SHP77 treated with DMSO at 0.1 percent for 48 hours (cell line): ENCODE measurements at places on chromosomes 7 and 10.

DNA sequence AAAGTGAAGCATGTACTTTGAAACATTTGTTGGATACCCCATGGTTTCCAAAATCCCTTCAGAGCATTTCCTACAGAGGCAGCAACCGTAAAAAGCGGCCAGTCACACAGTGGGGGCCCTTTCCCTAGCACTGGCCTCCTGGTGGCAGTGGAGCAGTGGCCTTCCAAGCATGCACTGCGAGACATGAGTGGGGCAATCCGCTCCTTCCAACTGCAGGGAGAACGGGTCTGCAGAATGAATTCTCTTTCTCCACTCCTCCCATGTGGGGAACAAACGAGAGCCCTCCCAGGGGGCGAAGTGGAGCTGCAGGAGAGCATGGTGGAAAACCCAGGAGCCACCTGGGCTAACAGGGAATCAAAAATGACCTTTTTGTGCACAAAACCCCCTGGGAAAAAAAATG is 542.9 kb upstream of the GALNT17 start:
- DNase-seq, result no peak

- no peak for DNase-seq
These were observed 188.5 kb upstream of the AGR3 start for GRCh38 chr7:17070231-17070708.

DNA sequence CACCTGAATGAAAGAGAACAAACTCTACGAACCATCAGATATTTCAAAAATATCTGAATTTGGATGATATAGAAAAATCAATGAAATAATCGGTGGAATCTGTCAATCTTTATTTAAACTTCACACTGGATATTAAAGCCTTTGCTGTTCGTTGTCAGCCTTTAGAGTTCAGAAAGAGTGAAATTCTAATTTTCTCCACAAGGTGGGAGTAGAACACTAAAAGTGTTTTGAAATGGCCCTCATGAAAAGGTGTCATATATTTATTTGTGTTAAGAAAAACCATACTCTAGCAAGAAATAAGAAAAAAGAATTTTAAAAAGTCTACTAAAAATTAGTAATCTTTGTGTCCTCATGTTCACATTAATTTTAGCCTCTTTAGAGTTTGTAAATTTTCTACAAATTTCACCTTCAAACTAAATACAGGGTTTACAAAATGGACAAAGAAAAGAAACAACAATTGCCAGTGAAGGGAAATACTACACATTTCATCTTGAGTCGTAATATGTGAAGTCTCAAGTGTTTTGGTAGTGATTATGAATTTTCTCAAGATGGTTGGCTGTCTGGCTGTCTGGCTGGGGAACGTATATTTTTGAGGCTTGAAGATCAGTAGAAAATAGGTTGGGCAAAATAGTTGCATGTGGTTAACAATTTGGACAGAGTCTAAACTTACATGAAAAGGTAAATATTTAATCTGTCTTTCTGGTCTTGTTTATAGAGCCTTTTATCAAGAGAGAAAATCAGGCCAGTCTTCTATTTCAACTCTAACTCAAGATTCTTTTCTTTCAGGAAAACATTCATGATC is 43.7 kb downstream of the DNAJB9 start:
- no peak for DNase-seq

DNA sequence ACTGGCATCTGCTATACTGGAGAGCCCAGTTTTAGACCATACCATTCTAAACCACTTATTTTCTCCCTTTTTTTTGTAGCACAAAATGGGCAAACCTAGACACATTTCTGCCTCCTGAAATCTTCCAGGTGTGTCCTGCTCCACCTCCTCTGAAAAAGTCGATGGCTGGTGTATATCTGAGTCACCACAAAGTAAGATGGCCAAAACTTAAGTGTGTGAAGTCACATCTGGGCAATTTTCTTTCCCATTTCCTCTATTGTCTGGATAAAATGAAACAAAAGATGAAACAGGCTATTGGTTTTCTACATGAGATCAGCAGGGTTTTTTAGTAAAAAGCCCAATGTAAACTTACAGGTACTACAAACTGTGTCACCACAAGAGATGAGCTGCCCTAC is 65.5 kb downstream of the OSBPL3 start:
- no peak for DNase-seq

DNA sequence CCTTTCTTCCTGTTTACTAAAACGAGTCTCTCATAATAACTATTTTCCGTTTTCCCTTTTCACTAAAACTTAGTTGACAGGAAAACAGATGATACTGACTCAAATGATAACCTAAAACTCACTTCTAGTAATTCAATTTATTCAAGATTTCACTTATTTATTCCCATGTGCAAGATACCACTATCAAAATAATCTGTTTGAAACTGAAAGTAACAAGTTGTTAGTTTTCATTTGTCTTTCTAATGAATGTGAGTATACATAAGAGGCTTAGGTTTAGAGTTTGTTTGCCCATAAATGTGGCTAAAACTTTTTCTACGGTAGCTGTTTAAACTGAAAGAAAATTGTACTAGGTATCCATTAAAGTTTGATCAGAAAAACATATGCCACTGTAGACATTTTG is 314.9 kb upstream of the STEAP1 start:
- no peak for DNase-seq

DNA sequence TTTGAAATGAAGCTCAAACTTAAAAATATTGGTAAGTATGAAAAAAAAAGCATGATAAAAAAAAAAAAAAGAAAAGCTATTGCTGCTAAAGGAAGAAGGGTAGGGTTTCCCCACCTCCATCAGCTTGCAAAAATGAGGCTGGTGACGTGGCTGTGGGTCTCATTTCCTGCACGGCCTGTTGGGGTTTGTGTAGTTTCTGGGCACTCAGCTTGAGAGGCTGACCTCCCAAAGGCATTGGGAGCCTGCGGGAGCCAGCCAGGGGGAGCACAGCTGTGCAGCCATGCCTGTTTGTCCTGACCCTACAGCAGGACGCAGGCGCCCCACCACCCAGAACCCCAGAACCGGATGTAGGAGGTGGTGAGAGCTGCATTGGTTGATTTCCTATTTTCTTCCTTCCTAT is 48.8 kb upstream of the CARD11 start:
- no peak for DNase-seq

DNA sequence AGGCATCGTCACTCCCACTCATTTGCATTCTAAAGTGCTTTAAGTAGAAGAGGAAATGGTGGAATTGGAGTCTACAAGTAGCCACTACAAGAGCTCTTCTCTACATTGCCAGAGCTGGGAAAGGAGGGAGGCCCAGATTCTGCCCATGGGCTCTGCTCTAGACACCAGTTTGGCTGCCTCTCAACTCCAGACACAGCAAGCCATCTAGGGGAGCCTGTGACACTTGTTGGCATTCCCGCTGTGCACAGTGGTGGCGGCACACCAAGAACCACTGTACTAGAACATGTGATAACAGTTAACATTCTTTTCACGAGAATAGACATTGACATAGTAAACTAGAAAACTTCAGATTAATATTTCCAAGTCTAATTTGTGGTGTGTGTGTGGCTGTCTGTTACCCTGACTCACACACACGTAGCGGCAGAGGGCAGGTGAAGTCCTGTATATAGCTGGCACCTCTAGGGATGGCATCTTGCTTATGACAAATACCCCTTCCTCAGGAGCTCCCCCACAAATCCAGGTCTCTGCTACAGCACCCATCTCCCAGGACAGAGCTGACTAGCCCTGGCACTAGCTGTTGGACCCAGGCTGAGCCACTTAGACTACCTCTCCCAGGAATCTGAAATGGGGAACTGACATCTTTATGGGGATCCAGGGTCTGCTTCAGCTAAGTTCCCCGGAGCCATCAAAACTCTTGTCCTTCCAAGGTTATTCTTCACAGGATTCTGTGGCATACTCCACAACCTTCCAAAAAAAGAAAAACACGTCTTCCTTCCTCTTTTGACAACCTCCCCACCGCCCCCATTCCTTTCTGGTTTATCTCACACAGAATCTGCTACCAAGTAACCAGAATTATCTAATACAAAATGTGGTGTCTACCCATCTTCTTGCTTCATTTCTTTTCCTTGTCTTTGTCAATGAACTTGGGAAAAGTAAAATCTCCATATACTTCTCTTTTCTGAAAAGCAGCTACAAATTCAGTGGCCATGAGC is 54.7 kb upstream of the MRLN start:
- DNase-seq, result no peak

GRCh38 chr10:36808625-36809362 is 316.6 kb upstream of the ANKRD30A start:
- no peak for DNase-seq

GRCh38 chr10:77576444-77577032 is 61.1 kb downstream of the KCNMA1 start:
- DNase-seq, result no peak

DNA sequence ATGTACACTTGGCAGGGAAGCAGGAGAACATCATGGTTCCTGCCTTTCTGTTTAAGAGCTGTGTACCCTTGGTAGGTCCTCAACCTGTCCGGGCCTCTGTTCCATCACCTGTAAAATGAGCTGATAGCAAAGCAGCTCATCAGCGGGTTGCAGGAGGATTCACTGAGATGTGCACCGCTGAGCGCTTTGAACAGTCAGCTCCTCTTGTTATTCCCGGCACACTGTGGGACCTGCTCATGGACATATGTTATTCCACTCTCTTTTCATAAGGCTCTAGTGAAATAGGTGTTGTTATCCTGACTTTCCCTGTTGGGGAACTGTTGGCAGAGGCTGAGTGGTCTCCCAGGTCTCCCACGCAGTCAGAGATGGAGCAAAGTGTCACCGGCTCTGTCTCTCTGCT is 497.5 kb upstream of the ZMIZ1 start:
- no peak for DNase-seq

GRCh38 chr7:101699399-101699798 is 70.3 kb upstream of the MYL10 start:
- DNase-seq, result no peak

DNA sequence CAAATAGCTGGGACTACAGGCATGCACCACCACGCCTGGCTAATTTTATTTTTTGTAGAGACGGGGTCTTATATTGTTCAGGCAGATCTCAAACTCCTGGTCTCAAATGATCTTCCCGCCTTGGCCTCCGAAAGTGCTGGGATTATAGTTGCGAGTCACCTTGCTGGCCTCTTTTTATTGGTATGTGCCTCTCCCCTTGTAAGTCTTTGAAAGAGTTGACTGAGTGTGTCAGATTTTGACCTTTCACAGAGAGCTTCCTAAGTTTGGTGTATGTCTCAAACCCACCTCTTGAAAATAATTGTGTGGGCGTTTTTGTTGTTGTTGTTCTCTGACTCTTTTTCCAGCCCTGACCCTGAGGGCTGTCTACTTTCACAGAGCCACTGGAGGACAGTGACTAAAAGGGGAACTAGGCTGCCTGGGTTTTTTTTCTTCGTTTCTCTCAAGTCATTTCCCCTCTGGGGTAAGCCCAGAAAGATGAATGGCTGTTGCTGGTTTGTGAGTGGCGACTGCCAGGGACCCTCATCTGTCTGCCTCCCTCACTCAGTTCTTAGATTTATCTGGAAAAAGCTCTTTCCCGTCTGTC is 262.8 kb downstream of the ZEB1 start:
- DNase-seq, result no peak

GRCh38 chr7:38296059-38296857 is 22.8 kb upstream of the TARP start:
- no peak for DNase-seq

- DNase-seq, result no peak
These were observed 52.4 kb downstream of the PDIA4 start for GRCh38 chr7:148975896-148976295.

DNA sequence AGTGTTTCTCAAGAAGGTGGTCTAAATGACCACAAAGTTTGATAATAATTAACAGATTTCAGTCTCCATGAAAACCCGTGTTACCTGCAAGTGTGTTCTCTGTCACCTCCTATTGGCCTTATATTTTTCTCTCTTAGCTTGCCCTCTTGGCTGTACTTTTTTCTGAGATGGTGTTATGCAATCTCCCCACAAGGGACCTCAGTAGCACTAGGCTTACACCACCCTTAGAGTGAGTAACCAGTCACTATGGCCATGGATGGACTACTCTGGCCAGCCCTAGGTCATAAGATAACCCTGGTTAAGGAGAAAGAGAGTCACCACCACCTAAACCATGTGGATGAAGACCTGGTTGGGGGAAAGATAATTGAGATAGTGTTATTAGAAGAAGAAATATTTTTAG is 76.8 kb downstream of the NPSR1 start:
- DNase-seq, result no peak

GRCh38 chr7:114218283-114218682 is 196.3 kb upstream of the FOXP2 start:
- no peak for DNase-seq

DNA sequence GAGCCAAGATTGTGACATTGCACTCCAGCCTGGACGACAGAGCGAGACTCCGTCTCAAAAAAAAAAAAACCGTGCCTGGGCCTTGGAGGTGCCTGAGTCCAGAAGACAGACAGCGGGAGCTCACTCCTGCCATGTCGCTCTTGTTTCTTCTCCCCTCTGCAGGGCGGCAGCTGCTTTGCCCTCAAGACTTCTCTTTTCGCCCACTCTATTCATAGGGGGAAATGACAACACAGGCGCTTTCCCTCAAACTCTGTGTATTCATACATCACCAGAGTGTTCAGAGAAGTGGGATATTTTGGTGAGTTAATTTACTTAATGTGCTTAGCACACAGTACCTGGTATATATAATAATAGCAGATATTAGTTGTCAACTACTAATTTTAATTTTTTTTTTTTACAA is 44.5 kb downstream of the FOXK1 start:
- DNase-seq, result no peak

- no peak for DNase-seq
These were observed 173.1 kb downstream of the INHBA start for GRCh38 chr7:41529831-41530230.

GRCh38 chr7:41984888-41985287 is 252.1 kb downstream of the GLI3 start:
- no peak for DNase-seq

GRCh38 chr7:95056901-95057300 is 149.5 kb downstream of the PPP1R9A start:
- DNase-seq, result no peak

DNA sequence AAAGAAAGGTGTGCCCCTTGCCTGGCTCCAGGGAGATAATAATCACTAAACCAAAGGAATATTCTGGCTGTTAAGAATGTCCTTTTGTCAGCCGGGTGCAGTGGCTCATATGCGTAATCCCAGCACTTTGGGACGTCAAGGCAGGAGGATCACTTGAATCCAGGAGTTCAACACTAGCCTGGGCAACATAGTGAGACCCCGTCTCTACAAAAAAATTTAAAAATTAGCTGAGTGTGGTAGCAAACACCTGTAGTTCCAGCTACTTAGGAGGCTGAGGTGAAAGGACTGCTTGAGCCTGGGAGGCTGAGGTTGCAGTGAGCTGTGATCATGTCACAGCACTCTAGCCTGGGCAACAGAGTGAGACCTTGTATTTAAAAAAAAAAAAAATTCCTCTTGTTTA is 74.1 kb downstream of the HERC4 start:
- DNase-seq, result no peak

GRCh38 chr7:24005517-24005916 is 278.5 kb upstream of the NPY start:
- no peak for DNase-seq

- no peak for DNase-seq
These were observed 16.9 kb upstream of the MYL10 start for GRCh38 chr7:101645951-101646350.
